BE2C (cell line): ENCODE measurements at places on chromosomes 3 and 15.
A peak's percentile ranks its signal among the peaks of the same experiment; 100 is the strongest.

GRCh38 chr15:98062869-98063268 lies 102.4 kb downstream of the ARRDC4 start:
- no peak for DNase-seq

DNA sequence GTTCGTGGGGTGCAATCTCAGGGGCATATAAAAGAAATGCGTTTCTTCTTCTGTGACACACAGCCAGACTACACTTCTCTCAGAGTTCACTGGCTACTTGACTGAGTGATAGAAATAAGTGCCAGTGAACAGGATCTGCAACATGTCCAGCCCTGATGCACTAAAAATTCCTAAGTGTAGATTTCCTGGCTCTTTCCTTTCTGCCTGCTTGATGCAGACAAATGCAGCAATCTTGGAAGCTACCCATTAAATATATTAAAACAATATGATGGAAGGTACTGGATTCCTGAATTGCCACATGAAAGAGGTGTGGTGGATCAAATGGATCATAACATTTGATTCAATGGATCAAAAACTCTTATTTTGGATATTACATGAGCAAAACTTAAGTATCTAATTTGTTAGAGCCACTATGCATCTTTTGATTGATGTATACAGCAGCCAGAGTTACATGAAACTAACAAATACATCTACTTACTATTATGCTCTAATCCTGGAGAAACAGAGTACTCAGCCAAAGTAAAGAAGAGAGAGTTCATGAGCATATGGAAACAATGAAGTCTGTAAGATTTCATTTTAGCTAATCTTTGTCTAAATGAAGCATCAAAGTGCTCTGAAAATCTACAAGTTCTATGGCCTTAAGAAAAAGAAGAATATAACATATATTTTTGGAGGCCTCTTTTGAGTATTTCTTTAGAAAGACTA lies 222.6 kb downstream of the ZNF385D start:
- DNase-seq = no peak

GRCh38 chr3:152508705-152509104 lies 240.0 kb downstream of the MBNL1 start:
- no peak for DNase-seq

DNA sequence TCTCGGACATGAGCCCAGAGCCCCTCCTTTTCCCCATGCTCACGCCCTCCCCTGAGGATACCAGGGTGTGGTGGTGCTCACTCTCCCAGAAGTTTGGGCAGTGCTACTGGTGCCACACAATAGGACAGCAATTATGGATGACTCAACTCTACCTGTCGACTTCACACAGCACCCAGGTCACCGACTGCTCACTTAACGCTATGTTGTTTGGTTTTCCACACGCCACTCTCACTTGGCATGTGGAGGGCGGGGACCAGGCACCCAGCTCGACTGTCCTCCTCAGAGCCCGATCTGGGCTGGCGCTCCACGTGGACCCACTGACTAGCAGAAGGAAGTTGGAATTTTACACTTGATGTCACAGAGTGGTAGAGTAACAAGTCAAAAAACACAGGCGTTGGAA lies 30.9 kb downstream of the STIMATE start:
- DNase-seq = no peak

DNA sequence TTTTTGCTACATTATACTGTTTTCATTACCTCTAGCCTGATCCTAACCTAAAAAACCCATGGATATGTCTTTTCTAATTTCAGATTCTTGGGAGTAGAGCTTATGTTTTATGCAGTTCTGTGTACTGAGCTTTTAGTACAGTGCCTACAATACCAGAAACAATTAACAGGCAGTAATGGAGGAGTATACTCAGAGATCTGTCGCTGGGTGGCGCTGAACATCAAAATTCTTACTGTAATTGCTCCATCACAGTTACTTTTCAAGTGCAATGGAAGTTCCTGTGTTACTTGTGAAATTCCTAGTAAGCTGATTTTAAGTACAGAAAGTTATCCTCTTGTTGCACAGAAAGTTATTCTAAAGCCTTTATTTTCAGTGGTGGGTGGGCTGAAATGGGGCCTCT lies 66.9 kb downstream of the RNF13 start:
- DNase-seq = peak; percentile 78

DNA sequence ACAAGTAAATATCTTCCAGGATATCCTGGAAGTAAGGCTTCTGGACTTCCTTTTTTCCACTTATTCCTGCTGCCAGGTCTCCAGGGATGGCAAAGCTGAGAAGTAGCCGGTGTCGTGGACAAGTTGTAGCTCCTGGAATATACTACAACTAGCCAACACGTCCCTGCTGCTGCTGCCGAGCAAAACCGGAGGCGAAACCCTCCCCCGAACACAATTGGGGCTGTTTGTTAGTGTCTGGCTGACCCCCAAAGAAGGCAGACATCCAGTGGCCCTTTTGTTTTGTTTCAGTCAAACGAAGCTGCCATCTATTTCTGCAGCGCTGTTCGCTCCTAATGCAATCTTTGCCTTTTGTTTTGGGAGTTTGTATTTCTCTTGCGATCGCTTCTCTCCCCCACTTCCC lies 45.3 kb upstream of the EIF5A2 start:
- DNase-seq = no peak

- DNase-seq = peak; percentile 82
Measured at GRCh38 chr15:74322558-74323180, 44.8 kb downstream of the CYP11A1 start.

- peak; percentile 32 for DNase-seq
Measured at GRCh38 chr3:77179762-77180161, 139.9 kb downstream of the ROBO2 start.
